ENCODE measurements at places on chromosomes 2 and 18.

- DNase-seq: no peak
These were observed 251.5 kb upstream of the THUMPD2 start for GRCh38 chr2:40030456-40030975.

DNA sequence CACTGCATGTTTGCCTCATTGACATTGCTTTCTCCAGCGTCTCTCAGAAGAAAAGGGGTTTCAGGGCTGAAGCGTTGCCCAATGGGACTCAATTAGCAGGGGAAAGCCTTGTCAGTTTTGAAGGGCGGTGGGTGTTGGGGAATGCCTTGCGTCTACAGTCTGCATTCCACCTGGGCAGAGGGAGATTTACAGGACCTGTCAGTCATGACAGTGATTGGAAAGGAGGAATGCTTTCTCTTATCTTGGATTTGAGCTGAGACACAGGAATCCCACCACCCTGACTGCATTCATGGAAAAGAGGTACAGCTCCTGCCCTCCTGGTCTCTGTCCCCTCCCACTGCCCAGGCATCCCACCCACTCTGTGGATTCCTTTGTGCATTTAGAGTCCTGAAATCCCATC is 123.9 kb downstream of the ACKR3 start:
- DNase-seq: no peak

DNA sequence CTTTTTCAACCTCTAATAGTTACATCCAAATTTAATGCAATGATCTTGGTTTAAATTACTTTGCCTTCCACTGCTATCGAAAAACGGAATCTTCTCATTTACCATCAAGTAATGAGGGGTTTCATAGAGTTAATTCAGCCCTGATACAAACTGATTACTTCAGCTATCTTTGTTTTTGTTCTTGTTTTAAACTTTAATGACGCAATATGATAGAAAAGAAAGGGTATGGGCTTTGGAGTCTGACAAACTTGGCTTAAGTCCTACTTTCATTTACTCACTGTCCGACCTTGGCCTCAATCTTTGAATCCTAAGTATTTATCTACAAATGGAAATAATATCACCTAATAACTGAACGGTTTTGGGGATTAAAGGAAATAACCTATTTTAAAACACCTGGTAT is 16.1 kb downstream of the ADAM17 start:
- DNase-seq: no peak

DNA sequence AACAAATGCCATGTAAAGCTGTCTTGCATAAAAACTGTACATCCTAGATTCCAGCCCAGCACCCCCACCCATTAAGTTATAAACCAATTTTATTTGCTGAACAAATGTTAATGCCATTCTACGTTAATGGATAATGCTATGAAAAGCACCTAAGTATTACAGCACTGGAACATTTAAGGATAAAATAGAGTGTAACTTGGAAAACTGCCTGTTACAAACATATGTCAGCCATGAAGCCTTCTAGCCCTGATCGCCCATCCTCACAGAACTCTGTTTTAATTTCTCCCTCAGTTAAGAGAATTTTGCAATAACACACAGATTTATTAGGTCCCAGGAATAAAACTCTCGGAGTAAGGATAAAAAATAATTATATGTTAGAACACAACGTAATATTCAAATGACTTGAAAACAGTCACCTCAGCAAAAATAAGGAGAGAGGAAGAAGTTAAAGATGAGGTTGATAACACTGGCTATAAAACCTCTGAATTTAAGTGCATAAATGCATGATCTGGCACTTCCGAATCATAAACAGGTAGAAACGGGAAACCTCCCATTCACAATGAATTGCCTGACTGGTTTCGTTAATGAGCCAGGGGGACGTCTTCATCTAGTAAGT is 308.7 kb downstream of the AFF3 start:
- no peak for DNase-seq

GRCh38 chr2:50991602-50992001 is 40.3 kb downstream of the NRXN1 start:
- no peak for DNase-seq

DNA sequence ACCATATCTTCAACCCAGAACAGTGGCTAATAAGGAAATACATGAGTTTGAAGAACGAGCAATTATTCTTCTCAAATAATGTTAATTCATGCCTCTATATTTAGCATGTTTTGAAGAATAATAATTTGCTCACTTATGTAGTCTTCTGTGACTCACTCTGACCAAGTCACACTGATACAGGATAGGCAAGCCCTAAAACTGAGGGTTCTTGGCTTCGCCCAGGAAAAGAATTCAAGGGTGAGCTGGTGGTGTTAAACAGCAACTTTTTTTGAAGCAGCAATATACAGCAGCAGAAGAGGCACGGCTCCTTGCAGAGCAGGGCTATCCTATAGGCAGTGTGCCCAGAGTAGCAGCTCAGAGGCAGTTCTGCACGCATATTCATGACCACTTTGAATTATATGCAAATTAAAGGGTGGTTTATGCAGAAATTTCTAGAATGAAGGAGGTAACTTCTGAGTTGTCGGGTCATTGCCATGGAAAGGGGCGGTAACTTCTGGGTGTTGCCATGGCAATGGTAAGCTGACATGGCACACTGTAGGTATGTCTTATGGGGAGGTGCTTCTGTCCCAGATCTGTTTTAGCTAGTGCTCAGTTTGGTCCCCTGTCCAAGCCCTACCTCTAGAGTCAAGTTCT is 200.6 kb downstream of the RND3 start:
- DNase-seq: no peak

DNA sequence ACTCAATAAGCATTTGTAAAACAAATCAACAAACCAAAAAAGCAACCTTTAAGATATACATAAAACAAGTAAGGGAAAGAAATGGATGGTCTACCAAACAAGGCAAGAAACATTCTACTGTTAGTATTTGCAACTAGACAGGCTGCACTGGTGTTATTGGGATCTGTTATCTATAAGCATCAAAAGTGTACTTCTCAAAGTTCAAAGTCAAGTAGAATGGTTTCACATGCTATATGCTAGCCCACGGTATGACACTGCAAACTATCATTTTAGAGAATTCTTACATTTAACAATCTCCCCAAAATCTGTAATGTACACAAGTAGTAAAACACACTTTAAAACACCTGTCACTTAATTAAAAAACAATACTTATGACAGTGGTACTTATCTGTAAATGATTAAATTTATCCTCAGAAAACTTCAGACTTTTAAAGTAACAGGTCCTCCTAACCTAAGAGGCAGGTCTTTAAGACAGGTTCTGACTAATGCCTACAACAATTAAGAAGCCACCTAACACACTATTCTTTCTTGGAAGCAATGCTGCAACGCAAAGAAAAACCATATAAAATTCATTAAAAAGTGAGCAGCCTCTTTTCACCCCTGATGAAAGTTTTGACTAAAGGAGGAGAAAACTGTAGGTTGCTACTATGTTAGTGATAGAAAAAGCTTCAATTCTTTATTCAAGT is 34.8 kb downstream of the SMAD2 start:
- DNase-seq: no peak

DNA sequence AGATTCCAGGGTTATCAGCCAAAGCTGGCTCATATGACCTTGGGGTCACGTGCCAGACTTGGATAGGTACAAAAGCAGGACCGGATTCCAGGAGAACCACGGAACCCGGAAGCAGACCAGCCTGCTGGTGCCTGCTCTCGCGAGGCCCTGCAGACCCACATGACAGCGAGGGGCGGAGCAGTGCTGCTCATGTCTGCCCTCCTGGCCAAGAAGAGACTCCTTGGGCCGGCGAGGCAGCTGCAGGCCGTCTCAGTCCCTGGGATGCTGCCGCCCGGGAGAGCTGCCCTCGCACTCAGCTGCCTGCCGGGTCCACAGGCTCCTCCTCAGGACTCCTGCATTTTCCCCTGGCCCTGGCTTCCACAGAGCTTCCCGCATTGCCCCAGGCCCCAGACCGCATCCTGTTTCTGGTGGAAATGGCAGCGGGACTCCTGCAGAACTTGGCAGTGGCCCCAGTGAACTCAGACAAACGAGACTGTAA is 739.5 kb downstream of the SOCS6 start:
- no peak for DNase-seq

DNA sequence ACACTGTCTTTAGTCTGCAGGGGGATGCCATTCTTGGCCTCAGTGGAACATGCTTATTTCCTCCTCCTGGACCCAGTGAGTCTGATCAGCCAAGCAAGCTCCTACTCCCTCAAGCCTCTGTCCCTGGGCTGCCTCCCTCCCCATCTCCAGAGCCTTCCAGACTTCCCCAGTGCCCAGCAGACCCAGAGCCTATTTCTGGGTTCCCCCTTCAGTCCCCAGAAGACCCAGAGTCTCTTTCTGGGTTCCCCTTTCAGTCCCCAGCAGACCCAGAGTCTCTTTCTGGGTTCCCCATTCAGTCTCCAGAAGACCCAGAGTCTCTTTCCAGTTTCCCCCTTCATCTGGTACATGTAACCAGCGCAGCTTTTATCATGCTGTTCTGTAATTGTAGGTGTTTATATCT is 17.0 kb upstream of the PKDCC start:
- DNase-seq: no peak

DNA sequence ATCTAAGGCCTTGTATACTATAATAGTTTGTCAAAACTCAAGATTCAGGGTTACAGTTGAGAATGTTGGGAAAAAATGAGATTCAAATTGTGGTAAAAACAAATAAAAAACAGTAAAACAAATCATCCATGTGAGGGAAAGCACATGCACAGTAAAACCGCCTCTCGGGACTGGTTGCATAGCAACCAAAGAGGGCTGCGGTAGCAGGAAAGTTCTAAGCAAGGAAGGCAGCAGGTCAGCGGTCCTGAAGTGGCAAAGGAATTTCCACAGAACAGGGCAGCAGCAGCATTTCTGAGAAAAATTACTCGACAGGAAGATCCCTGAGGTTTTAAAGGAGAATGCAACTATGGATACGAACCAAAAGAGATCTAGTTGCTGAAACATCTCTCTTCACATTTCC is 93.7 kb downstream of the DYNAP start:
- no peak for DNase-seq

- no peak for DNase-seq
These were observed 135.0 kb upstream of the ALKAL2 start for GRCh38 chr2:422676-423435.
